ENCODE measurements at places on chromosomes 12 and 14. TPM values are rescaled to one million over a fixed set of nuclear protein-coding genes. Genes with fewer than 3 reads are reported as not detected.

GRCh38 chr14:95143808-95144620, 13.3 kb downstream of the DICER1 start:
- H3K27ac ChIP-seq, result peak overlapping the region; percentile 45
- H3K4me1 ChIP-seq, result no peaks in the 10 kb centered on the region
- no peaks in the 10 kb centered on the region for H3K36me3 ChIP-seq
- DNase-seq, result no peak
- H3K27me3 ChIP-seq, result no peaks in the 10 kb centered on the region

DNA sequence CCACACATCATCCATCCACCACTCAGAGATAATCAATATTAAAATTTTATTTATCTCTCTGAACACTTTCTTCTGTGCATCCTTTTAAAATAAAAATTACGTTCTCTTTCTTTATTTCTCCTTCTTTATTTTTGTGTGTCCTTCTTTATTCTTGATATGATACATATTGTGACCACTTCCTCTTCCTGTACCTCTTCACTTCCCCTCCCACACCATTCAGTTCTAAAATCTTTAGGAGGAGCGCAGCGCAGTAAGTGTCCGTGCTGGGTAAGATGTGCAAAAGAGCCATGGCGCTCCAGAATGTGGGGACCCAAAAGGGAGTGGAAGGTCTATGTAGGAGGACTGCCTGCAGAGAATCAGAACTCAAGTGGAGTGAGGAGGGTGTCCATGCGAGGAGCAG, 256.7 kb downstream of the ITPR2 start:
- DNase-seq, result no peak
- H3K4me1 ChIP-seq, result no peaks in the 10 kb centered on the region
- H3K36me3 ChIP-seq, result no peaks in the 10 kb centered on the region

GRCh38 chr14:52129721-52130120, 60.9 kb upstream of the NID2 start:
- no peak overlapping the region for H3K27ac ChIP-seq
- DNase-seq, result no peak
- no peak overlapping the region for H3K4me3 ChIP-seq
- H3K27me3 ChIP-seq, result no peaks in the 10 kb centered on the region

- no peak for DNase-seq
- no peaks in the 10 kb centered on the region for H3K4me1 ChIP-seq
- H3K4me3 ChIP-seq, result no peak overlapping the region
- H3K27ac ChIP-seq, result no peak overlapping the region
- H3K27me3 ChIP-seq, result no peaks in the 10 kb centered on the region
These were observed 13.7 kb downstream of the OXA1L start for GRCh38 chr14:22780105-22780679.

Gene GZMH
- 0.98 TPM for total RNA-seq

Gene KCNMB4
- total RNA-seq, result 1.5 TPM

Data from breast epithelium (tissue), 4 donors.